ENCODE measurements at places on chromosomes 5 and 9.

DNA sequence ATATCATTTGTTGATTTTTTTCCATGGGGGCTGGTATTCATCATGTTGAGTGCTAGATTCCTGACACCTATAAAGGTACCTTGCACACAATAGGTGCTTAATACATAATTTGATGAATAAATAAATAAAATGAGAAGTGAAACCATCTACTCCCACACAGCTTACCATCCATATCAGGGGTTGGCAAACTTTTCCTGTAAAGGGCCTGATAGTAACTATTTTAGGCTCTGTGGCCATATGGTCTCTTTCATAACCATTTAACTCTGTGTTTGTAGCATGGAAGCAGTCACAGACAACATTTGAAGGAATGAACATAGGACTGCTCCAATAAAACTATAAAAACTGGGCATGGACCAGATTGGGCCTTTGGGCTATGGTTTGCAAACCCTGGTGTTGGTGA is 100.3 kb downstream of the GCNT1 start:
- DNase-seq = no peak

- no peak for DNase-seq
Observed at GRCh38 chr9:7910426-7911020, 110.9 kb upstream of the DMAC1 start.

- DNase-seq = no peak
Observed at GRCh38 chr9:97395745-97396144, 16.2 kb upstream of the TDRD7 start.

- no peak for DNase-seq
Observed at GRCh38 chr9:76658510-76659231, 105.6 kb upstream of the PCA3 start.

- DNase-seq = no peak
Observed at GRCh38 chr5:159048298-159048697, 51.4 kb downstream of the EBF1 start.

GRCh38 chr5:176998828-176999227 is 7.8 kb downstream of the UIMC1 start:
- no peak for DNase-seq

- DNase-seq = no peak
Observed at GRCh38 chr5:38453506-38453905, 102.9 kb downstream of the LIFR start.

DNA sequence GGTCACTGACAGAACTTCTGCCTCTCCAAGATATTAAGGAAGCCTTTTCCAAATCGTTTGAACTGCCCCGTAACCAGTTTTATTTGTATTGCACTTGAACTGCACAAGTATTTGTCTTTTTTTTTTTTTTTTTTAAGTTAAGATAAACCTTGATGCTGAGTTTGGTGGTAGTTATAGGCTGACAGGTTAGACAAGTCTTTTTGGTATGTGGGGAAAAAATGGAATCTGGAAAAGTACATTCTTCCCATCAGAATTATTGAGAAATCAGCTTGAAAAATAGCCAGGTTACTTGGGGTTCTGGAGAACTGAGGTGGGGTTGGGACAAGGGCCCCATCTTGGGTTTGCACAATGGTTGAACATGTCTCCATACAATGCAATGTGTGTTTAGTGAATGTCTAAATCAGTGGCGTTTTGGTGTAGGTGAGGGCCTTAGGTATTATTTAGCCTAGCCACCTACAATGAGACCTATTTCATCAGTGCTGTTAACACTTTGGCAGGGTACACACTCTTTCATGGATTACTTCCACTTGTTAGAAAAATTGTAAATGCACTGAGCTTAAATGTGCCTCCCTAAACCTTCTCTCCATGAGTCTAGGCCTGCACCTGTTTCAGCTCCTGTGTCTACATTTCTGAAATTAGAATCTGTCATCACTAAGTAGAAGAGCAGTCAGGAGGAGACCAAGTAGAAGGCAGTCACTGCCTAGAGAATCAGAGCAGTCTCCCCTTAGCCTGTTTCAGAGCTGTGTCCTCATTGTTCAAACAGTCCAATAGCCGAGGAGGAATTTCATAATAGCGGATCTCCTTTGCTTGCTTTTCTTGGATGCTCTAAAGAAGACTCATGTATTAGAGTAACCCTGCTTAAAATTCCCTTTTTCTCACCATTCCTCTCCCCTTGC is 140.0 kb upstream of the HMHB1 start:
- DNase-seq = no peak

Data from substantia nigra (tissue), 51 donors.